ENCODE measurements at places on chromosomes 12 and 14.

- DNase-seq: no peak
Observed at GRCh38 chr12:41566703-41567102, 378.6 kb downstream of the PDZRN4 start.

GRCh38 chr12:56688846-56689109 is 694 bp upstream of the PTGES3 start:
- DNase-seq: no peak

GRCh38 chr12:131923260-131923659 is 5.8 kb upstream of the PUS1 start:
- no peak for DNase-seq

DNA sequence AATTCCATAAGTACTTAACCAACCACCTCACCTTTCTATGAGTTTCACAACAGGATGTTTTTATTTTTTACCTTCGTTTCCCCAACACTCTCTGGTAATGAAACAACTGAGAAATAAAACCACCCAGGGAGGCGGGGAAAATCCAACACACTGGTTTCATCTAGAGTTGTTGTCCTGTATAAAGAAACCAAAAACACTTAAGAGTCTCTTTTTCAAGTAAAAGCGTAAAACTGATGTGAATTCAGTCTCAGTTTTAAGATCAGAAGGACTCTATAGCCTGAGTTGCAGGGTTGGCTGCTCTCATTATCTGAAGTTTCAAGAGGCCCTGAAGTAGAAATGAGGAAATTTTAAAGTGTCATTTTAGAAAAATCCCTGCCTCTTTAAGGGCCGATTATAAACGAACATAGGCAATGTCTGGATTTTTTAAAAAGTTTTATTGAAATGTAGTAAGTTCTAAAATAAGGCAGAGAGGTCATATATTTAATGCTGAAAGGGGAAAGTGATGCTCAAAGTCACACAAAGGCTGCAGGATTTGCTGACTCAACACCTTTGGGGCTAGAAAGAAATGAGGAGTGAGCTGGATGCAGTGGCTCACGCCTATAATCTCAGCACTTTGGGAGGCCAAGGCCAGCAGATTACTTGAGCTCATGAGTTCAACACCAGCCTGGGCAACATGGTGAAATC is 27.2 kb downstream of the HIGD1C start:
- DNase-seq: peak; percentile 8

DNA sequence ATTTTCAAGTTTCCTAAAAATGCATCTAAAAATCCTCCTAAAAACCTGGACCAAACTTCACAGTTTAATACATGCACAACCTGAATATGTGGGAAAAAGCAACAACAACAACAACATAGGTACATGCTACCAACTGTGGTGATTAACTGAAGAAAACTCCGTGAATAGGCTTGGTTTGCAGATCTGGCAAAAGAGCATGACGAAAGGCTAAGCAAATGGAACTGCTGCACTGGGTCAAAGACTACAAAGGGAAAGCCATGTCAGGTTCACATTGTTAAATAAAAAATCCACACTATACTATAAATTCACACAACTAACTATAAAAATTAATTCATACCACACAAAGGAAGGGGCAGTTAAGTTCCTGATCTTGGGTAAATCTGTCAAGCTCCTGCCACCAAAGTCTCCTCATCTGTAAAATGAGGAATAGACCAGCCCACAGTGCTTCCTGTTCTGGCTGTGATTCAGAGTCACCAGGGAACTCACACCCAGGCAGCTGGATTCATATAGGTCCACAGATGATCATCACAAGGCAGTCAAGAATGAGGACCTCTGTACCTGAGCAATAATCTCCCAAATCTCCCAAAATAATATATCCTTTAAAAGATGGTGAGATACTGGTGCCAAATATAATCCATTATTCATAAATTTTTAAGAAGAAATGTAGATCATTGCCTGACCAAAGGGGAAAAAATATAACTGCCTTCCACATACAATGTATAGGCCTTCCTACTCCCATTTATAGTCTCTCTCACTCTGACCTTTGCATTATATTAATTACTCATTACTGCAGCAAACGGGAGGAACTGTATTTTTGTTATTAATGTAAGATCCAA is 7.0 kb downstream of the CORO1C start:
- no peak for DNase-seq

DNA sequence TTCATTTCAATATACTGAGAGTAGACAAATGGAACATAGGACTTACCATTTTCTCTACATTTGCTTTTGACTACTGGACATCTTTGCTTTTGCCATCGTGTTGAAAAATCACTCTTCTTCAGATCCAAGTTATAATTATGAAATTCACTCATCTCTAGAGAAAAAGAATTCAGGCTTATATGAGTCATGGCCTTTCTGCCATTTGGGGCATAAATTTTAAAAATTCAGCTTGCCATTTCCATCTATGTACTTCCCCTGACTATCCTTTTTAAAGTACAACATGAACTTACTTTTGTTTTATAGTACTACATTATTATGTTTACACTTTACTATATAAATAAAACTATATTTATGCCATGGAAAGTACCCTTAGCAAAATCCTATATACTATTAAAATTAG is 3.0 kb downstream of the KLRK1 start:
- no peak for DNase-seq

DNA sequence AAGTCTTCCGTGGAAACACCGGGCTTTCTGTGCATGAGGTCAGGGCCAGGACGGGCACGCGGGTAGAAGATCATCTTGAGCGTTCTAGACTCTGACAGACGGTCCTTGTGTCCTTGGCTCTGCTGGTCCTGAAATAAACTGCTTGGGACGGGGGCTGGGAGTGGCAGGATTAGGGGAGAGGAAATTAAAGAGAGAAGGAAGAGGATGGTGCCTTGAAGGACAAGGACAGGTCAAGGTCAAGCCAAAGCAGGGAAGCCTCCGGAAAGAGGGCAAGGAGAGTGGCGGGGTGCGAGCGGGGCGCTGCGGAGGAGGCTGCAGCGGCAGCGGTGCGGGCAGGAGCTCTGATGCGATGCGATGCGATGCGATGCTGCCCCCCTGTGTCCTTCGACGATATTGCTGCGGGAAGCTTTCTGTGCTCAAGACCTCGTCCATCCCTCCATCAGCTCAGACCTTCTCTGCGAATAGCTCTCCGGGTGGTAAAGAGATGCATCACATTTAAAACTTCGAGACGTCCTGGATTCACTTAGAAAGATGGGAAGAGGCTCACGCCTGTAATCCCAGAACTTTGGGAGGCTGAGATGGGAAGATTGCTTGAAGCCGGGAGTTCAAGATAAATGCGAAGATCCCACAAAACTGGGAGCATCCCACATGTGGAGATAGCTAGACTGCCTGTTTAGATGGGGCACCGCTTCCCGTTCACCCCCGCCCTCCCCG is 110.1 kb upstream of the TMEM132D start:
- DNase-seq: peak; percentile 8

All from CD4-positive, alpha-beta T cell treated with Interleukin-21 for 1 hour (primary cell).